ENCODE measurements at places on chromosomes 3 and 15.

- DNase-seq = no peak
These were observed 170.5 kb upstream of the TBL1XR1 start for GRCh38 chr3:177367788-177368187.

DNA sequence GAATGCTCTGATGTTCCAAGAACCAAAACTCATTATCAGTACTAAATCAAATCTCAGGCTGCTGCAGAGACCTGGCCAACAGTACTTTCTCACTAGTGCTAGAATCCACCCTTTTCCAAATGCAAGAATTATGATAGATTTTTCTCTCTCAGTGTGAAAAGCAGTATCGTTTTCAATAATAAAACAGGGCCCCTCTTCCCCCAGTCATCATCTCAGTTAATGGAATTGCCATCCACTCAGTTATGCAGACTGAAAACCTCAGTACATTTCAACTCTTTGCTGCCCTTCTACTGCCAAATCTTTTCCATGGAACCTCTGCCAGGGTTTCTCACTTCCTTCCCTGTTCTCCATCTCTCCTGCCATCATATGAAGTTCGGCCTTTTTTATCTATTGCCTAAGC is 72.4 kb upstream of the FGF12 start:
- no peak for DNase-seq

- DNase-seq = no peak
These were observed 94.2 kb downstream of the THRB start for GRCh38 chr3:24400450-24400849.

DNA sequence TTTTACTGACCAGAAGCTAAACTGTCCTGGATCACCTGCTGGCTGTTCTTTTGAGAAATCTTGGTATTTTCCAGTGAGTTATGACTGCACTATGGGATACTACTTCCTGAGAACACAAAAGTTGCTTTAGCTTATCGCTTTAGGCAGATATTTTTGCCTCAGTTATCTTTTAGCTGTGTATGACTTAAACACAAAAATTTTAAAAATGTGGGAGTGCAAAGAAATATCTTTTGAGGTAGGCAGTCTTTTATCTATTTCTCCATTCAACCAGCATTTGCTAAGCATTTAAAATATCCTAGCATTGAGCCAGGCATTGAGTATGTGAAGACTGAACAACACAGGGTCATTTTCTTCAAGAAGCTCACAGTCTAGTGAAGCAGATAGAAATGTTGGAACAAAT is 981.9 kb downstream of the FHIT start:
- no peak for DNase-seq

DNA sequence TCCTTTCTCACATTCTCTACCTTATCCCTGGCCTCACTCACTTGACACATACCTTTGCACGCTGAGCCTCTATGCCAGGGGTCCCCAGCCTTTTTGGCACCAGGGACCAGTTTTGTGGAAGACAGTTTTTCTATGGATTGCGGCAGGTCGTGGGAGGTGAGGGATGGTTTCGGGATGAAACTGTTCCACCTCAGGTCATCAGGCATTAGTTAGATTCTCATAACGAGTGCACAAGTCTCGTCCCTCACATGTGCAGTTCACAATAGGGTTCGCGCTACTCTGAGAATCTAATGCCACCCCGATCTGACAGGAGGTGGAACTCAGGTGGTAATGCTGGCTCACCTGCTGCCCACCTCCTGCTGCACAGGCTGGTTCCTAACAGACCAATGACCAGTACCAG is 112.5 kb upstream of the EIF1B start:
- no peak for DNase-seq

DNA sequence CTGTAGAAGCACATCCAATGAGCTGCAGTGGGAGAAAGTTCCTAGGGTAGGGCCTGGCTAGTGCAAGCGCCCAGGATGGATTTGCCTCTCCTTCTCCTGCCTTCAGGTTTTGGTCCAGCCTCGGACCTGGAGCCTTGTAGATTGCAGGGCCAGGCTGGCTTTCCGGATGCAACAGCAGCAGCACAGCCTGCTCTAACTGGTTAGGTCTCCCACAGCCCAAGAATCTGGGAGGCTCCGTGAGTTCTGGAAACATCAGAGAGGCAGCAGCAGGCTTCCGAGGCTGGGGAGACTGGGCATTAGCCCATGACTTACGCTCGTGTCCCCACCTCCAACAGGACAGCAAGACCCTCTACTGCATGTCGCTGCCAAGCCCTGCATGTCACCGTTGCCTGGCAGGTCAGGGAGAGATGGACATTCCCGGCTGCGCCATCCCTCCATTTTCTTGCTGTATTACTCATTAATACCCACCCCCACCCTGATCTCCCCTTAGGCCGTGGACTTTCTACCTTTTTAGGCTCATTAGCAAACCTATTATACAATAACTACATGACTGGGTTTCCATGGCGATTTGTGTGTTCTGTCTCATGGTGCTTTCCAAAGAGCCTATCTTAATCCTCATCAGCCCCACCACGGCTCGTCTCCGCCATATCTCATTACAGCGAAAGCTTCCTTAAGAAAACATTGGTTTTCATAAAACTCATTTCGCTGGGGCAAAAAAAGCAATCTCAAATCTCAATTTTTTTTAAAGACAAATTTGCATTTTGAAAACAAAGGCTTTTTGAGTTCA is 40.9 kb upstream of the RGMA start:
- DNase-seq = no peak

DNA sequence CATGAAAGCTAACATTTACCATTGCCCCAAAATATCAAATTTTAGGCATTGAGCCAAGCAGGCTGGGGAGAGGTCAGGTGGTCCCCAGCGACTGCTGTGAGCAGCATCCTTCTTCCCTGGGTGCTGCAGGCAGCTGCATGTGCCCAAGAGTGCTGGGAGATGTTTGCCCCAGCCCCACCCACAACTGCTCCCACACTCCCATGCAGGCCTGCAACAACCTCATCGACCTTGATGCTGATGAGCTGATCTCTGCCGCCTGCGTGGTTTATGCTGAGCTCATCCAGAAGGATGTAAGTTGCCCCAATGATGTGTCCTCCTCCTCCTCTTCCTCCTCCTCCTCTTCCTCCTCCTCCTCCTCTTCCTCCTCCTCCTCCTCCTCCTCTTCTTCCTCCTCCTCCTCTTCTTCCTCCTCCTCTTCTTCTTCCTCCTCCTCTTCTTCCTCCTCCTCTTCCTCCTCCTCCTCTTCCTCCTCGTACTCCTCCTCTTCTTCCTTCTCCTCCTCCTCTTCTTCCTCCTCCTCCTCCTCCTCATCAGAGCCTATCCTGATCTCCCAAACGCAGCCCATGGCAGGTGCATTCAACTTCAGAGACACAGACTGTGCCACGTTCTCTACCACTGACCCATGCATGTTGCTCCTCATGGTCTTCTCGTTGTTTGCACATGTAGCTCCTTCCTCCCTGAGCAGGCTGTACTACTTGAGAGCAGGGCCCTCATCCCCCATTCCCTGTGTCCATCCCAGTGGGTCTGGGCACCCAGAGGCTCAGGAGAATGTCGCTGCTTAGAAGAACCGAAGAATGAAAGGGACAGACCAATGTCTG is 15.1 kb downstream of the TBC1D21 start:
- no peak for DNase-seq

DNA sequence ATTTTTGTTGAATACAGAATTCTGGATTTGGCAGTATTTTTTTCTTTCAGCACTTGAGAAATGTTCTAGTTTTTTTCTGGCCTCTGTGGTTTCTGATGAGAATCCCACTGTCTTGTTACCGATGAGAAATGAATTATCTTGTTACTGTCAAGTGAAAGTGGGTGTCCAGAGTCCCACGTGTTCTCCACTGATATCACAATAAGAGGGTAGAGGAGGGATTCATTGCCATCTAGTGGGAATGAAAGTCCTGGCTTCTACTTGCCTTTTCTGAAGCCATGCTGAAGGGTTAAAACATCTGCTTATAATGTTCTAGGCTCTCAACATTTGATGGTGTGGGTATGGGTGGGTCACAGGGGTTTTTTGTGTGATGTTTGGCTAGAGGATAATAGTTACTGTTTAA is 66.1 kb downstream of the SEC22A start:
- no peak for DNase-seq

DNA sequence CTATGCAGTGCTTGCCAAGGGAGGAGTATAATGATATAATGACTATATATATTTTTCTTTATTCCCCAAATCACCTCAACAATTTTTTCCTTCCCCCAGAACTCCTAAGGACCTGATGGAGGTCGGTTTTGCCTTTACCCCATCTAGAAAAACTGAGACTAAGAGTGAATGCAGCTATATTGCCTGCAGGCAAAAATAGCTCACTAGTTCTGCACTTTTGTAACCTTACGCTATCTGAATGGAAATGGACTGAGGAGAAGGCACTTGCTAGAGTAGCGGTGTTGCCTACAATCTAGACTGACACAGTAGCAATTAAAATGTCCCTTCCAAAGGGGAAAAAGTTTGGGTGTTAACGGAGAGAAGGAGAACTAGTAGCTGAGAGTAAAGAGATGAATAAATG is 379.5 kb upstream of the SEMA6D start:
- DNase-seq = no peak

DNA sequence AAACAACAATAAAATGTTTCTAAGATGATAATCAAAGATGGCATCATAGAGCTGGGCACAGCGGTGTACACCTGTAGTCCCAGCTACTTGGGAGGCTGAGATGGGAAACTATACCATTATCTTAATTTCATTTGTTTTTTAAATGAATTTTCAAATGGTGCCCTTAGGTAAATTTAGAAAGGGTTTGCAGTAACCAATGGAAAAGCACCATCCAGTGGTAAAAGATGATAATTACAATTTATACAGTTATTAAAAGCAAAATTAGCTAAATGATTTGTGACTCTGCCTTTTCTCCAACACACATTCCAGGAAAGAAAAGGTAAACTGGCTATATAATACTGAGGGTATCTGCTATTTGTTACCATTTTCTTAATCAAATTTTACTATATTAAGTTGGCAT is 14.4 kb upstream of the ANKRD28 start:
- no peak for DNase-seq

DNA sequence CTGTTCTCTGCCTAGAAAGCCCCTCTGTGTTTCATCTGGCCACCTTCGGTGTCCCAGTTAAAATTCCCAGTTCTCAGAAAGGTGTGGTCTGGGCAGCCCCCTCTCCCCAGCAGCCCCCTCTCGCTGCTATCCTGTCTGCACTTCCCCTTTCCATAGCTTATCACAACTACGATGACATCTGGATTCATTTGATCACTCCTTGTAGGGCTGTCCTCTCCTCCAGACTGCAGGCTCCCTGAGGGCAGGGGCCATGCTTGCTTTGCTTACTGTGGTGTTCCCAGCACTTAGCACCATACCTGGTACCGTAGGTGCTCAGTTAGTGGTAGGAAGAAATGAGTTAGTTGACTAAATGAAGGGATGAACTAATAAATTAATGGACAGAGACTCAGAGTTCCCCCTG is 26.3 kb upstream of the GOLGA6C start:
- no peak for DNase-seq

GRCh38 chr15:73901126-73901810 is 25.0 kb upstream of the LOXL1 start:
- no peak for DNase-seq

All from H54 (cell line).